ENCODE measurements at places on chromosomes 7 and 10. TPM values are rescaled to one million over a fixed set of nuclear protein-coding genes. Genes with fewer than 3 reads are reported as not detected.

- DNase-seq = no peak
Observed at GRCh38 chr7:65239707-65240352, 133.8 kb upstream of the ZNF92 start.

DNA sequence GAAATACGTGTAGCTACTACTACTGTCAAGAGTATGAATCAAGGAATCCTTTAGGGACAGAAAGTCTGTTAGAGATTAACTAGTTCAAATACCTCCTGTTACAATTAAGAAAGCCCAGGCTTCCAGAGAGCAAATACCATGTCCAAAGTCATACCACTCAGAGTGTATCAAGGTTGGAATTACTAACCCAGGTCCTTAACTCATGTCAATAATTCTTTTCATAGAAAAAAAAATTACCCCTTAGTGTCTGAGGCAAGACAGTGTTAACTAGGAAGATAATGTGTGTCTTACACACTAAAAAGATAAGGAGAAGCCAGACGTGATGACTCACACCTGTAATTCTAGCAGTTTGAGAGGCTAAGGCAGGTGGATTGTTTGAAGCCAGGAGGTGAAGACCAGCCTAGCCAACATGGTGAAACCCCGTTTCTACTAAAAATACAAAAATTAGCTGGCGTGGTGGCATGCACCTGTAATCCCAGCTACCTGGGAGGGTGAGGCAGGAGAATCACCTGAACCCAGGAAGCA, 423.4 kb downstream of the SORCS1 start:
- no peak for DNase-seq

FAM180A gene
- total RNA-seq = 2.5 TPM

ANKRD22 gene
- total RNA-seq = 0.33 TPM

CYP26A1 gene
- total RNA-seq = not detected

CLRN3 gene
- not detected for total RNA-seq

ITIH5 gene
- total RNA-seq = 0.09 TPM

Measured in fibroblast of the aortic adventitia (primary cell).